H4 (cell line): ENCODE measurements at places on chromosomes 6 and 20.

DNA sequence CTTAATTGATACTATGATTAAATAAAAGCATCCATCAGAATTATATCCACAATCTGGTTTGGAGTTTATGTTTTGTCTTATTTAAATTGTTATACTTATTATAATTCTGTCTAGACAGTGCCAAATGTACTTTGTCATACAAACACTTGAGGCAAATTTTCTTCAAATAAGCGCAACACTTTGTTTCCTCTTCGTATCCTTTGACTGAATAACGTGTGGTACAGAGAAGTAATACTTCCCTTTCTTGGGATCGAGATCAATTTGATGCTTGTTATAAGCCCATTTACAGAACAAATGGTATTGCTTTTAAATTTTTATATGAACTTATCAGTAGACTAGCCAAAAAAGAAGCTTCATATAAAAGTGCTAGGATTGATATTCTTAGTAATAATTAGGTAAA is 111.0 kb downstream of the ATG5 start:
- no peak for DNase-seq

- no peak for DNase-seq
Measured at GRCh38 chr6:30195951-30196350, 17.3 kb downstream of the TRIM26 start.

- no peak for DNase-seq
Measured at GRCh38 chr6:14950103-14950969, 295.5 kb upstream of the JARID2 start.

- no peak for DNase-seq
Measured at GRCh38 chr6:30167101-30167500, 3.8 kb downstream of the TRIM15 start.

- peak; percentile 25 for DNase-seq
Measured at GRCh38 chr20:36181934-36182603, 27.5 kb downstream of the EPB41L1 start.

DNA sequence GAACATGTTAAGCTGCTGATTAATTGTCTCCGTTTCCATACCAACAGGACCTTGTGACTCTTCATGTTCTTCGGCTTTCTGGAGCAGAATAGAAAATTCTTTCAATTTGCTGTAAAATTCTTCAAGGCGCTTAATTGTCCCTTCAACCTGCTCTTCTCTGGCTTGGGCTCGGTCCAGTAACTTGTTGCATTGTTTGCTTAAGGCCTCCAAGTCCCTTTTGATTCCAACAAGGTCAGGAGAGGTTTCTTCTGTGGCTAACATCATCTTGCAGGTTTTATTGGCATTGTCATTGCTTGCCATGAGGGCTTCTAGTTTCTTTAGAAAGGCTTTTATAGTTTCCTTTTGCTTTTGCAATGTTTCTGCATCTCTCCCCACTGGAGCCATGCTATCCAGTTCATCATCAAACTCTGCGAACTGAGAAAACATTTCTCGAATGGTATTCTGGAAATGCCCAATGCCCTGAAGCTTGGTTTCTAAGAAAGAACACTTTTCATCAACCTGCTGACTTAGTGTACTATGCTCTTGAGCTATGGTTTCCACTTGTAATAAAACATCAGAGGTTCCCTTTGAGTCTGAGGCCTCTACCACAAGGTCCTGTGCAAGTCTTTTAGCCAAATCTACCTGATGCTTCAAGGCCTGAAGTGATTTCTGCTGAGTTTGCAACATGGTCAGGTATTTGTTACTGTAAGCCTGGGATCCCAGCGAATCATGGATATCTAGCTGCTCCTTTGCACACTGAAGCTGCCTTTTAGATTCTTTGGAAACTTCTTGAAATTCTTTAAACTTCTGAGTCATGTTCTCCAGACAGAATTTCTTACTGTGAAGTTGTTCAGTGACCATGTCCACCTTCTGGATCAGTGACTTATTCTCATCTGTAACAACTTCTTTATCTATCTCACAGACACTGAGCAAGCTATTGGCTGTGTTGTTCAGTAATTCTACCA is 90.2 kb downstream of the DST start:
- DNase-seq = no peak

- DNase-seq = no peak
Measured at GRCh38 chr6:158826819-158827501, 7.8 kb upstream of the EZR start.

DNA sequence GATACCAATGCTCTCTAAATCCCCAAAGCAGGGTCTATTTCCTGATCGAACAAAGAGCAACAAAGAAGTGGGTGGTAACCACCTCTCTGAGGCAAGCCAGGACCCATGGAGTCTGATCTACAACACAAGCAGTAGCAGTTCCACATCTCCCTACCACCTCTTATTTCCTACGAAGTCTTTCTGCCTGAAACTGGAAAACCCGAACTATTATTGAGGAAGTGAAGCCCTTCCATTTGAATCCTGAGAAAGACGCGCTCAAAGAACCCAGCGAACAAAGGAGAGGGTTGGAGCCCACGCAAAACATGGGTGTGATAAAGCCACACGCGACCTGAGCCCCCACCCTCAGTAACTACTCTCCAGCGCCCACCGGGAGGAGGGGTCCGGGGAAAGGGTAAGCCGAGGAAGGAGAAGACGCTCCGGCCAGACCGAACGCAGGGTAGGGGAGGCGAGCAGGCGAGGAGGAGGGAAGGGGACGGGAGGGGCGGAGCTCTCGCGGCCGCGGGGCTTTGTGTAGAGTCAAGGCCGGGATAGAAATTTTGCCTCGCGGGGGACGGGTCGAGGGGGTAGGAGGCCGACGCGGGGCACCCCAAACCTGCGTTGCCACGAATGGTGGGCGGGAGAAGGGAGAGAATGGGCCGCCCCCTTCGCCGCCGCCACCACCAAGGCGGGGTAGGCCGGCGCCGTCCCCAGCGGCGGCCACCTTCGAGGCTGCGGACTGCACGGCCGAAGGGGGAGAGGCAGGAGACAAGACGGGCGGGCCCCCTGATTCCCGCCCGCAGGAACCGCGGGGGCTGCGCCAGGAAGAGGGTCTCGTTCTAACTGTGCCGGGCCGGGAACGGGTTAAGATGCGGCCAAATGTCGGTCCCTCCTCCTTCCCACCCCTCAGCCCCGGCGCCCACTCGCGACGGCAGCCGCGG is 802 bp downstream of the HDAC2 start:
- peak; percentile 4 for DNase-seq

- no peak for DNase-seq
Measured at GRCh38 chr6:157325069-157325805, 1.9 kb upstream of the TMEM242 start.

DNA sequence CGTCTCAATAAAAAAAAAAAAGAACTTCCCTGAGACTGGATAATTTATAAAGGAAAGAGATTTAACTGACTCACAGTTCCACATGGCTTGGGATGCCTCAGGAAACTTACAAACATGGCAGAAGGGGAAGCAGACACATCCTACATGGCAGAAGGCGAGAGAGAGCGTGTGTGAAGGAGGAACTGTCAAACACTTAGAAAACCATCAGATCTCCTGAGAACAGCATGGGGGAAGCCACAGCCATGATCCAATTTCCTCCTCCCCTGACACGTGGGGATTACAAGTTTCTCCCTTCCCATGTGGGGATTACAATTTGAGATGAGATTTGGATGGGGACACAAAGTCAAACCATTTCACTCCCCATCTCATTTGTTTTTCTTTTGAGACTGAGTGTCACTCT is 46.6 kb upstream of the TFAP2C start:
- DNase-seq = no peak

DNA sequence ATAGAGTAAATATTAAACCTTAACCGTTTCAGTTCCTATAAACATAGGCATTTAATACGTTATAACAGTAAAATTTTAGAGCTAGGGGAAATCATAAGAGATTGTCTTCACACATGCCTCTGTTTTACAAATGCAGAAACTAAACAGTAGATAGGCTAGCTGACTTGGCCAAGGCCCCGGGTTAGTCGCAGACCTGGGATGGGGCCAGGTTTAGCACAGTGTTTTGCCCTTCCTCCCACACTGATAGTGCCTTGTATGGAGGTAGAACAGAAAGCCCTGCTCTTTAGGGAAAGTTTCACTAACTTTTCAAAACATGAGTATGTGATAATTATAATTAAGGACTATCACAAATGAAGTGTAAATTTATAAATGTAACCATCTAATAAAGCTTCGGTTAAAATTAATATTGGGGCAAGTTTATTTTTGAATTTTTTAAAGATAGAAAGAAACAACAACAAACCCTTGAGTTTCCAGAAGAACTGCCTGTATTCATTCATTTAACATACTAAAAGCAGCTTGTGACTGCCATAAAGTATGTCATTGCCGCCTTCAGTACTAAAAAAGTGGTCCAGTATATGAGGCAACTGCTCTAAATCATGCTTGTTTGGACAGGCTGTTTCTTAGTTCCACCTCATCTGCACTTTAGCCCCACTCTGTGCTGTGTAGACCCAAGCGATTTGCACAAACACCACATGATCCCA is 62.5 kb upstream of the LOC128125822 start:
- no peak for DNase-seq

- DNase-seq = no peak
Measured at GRCh38 chr20:33139467-33139866, 28.5 kb upstream of the BPIFA2 start.

- no peak for DNase-seq
Measured at GRCh38 chr6:104711371-104711770, 148.3 kb downstream of the HACE1 start.

DNA sequence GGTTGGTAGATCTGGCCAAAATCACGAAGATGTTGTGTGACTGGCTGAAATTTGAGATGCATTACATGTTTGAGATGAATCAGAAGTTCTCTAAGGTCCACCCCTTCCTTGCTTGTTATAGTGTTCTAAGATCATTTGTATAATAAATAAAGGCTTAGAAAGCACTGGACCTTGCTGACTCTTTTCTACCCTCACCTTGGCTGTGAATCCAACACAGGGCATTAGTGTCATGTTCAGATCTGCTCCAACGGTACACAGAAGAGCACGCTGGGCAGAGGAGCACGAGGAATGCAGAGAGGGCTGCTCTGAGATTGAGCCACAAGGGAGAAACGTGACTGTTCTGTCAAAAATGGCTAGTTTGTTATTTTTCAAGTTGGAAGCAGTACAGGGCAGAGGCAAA is 169.5 kb upstream of the HDAC2 start:
- DNase-seq = no peak

DNA sequence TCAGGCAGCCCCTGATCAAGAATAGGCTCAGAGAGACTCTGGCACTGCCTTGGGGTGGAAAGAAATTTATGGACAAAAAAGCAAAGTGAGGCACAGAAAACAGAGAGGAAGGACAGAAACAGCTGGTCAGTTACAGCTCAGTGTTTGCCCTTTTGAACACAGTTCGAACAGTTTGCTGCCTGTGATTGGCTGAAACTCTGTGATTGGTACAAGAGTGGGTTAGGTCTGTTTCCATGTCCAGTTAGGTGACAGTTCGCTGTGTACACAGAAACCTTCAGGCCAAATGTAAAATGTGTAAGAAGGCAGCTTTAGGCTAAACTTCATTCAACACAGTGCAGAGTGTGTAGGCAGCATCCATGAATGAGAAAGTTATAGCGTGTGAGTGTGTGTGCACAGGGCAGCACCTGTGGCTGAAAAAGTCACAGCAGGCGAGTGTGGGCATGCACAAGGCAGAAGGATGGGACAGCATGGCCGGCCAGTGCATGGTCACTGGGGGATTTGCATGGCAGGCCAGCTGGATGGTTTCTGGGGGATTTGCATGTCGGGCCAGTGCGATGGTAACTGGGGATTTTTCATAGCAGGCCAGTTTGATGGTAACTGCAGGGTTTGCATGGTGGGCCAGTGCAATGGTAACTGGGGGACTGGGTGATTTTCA is 75.4 kb upstream of the FRMD1 start:
- no peak for DNase-seq

DNA sequence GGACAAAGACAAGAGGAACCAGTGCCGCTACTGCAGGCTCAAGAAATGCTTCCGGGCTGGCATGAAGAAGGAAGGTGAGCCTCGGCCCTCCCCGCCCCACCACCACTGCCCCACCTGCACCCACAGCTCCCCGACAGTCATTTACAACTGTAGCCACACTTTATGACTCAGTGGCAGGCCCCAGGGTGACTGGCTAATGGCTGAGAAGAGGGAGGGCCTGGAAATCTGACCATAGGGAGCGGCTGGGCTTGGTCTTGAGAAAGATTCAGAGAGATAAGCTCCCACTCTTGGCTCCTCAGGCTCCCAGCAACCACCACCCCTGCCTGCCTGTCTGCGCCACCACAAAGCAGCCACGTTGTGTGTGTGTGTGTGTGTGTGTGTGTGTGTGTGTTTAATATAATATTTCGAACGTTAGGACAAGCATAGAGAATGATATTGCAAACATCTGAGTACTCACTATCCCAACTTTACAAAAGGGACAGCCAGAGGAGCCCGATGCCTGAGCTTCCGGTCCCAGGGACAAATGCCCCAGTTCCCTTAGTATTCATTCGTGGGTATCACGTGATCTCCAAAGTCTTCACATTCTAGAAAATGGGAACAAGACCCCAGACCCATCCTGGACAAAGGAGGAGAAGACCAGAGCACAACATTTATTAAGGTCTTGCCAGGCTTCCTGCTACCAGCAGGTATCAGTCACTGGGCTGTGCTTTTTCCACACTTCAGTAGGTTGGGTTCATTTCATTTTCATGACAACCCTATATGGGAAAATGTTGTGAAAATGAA is 52.1 kb downstream of the HNF4A start:
- DNase-seq = peak; percentile 80
